GOT3 (cell line): ENCODE measurements at places on chromosomes 5 and 9.

DNA sequence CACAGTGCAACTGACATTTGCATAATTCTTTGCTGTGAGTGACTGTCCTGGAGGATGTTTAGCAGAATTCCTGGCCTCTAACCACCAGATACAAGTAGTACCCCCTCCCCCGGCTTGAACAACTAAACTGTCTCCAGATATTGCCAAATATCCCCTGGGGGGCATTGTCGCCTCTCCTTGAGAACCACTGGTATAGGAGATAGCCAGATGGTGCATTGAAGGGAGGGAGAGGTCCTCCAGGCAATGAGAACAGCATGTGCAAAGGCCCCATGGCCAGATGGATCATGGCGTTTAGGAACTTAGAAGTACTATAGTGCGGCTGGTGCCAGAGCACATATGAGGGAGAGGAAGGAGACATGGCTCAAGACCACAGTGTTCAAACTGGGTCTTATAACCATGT is 18.9 kb upstream of the ORM1 start:
- no peak for DNase-seq

DNA sequence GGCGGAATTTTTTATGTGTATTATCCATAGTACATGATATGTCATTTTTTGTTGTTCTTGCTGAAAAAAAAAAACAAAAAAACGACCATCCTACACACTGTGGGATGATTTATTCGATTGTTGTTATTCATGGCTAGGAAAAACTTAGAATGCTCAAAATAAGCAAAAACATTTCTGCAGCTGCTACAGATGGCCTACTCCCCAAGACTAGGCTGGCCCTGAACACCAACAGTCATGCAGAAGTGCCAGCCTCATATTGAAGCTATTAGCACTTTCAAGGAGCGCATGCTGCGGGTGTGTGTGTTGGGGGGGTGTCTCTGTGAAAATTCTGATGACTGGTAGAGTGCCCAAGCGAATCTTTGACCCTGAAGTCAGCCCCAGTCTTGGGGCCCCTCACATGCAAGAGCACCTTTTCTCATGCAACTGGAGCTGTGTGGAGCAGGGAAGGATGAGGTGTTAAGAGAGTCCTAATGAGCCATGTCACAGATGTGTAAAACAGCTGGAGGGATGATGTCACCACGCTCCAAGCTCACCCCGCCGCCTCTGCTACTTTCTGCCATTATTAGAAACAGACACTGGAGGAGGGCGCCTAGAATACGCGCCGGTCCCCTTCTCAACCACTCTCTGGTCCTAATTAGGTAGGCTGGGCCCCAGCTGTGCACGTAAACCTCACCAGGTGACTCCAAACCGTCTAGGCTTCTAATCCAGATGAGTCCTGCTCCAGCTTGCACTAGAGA is 61.0 kb upstream of the SMIM23 start:
- no peak for DNase-seq

GRCh38 chr5:177496727-177497291 is 595 bp downstream of the PDLIM7 start:
- DNase-seq, result peak; percentile 65

- DNase-seq, result no peak
Measured at GRCh38 chr9:33320568-33321261, 30.4 kb downstream of the NFX1 start.

DNA sequence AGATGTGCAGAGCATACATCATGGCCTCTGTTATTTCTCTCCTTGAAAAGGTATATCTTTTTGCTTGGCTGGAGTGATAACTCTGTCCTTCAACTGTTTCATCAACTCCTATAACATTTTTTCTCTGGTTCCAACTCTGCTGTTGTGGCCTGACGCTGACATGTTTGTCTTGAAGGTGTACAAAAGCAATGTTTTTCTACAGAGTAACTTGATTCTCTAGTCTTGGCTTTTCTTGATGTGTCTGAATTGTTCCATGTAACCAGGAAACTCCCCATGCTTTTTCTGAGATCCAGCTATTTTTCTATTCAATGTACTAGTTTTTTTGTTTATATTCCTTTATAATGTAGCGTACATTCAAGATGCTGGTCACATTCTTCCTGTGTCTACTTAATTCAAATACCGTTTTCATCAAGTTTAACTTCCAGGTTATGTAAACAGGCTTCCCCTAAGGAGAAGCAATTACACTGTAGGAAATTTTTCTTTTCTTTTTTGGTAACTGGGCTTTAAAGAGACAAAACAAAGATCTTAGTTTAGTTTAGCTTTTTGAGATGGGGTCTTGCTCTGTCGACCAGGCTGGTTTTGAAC is 6.7 kb upstream of the CPLANE1 start:
- DNase-seq, result no peak

DNA sequence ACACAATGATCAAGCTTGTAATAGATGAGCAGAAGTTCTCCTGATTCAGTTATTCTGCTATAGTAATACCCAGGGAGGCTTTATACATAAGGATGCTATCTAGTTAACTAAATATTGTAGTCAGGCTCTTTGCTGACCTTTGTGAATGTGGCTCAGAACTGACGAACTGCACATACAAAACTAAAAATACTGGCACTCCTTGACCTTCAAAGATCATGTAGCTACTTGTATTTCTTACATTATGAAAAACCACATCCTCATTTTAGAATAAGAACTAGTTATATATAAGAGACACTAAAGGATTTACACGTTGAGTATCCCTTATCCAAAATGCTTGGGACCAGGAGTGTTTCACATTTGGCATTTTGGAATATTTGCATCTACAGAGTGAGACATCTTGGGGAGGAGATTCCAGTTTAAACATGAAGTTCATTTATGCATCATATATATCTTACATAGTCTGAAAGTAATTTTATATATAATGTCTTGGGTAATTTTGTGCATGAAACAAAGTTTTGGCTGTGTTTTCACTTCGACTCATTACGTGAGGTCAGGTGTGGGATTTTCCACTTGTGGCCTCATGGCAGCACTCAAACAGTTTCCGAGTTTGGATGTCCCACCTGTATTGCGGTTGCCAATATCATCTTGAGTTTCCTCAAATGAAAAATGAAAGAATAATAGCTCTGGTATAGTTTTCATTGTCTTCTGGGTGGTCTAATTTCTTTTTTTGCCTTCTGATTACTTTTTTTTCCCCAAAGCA is 58.4 kb upstream of the FBXL7 start:
- no peak for DNase-seq

DNA sequence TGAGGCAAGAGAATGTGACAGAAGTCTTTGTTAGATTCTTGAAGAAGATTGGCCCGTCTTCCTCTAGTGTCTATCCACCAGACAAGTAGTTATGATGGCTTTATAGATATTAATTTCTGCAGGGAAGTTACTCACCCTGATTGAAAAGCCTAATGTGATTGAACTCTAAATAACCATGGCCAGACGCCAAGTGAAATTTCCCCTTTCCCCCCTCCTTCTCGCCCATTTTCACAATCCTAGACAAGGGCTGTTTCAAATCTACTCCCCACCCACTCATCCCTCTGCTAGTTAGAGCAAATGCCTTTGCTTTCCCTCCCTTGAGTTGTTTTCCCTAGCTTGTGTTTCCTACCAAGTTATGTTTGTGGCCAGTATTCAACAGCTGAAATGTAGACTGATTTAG is 182.5 kb downstream of the TMEM167A start:
- no peak for DNase-seq

GRCh38 chr5:73908846-73909245 is 282.9 kb downstream of the ARHGEF28 start:
- DNase-seq, result no peak

- no peak for DNase-seq
Measured at GRCh38 chr5:173577817-173578216, 38.6 kb downstream of the BOD1 start.

- DNase-seq, result no peak
Measured at GRCh38 chr5:54909911-54910870, 75.2 kb downstream of the ESM1 start.

DNA sequence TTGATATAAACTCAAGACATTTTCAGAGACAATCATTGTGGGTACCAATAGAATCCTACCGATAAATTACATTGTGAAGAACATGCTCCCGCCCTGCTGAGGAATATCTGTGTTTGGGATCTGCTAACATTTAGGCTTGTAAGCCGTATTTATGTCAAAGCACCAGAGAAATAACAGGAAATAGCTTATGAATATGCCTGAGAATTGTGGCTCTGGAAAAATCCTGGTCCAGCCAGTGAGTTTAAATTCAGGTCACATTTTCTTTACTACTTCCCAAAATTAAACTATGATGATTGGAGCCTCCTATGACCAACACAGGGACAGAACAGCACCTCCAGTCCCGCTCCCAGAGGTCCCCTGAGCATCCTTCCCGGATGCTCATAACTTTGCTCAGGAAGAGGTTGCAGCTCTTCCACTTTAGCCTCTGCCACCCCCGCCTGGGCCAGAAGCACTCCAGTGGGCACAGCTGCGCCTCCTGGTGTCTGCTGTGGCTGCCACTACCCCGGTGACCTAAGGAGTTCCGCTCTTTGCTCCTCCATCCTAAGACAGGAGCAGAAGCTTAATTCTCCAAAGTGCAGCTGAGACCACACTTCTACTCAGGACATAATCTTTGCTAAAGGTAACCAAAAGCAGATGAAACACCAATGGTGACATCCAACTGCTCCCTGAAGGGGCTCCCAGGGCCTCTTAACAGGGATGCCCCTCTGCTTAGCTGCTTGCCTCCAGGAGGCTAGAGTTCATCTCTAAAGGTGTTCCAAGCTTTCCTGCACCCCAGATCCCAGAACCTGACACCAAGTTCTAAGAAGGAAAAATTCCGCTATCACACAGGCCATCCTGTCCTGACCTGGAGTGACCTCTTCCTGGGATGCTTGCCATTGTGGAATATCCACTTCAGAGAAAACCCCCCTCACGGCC is 58.8 kb downstream of the SLC1A1 start:
- no peak for DNase-seq

GRCh38 chr9:131530546-131530919 is 530 bp downstream of the UCK1 start:
- no peak for DNase-seq

DNA sequence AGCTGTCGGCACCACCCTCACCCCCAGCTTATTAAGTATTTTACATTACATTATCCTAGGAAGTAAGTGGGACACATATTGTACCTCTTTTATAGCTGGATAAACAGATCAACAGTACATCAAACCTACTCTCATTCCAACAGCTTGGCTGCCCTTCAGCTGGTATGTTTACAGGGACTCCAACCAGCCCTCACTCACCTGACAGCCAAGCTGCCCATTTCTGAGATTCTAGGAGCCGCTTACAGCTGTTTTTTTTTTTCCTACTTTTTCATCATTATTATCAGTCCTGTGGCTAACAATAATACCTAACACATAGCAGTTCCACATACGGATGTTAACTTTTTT is 13.4 kb upstream of the CREBRF start:
- no peak for DNase-seq

DNA sequence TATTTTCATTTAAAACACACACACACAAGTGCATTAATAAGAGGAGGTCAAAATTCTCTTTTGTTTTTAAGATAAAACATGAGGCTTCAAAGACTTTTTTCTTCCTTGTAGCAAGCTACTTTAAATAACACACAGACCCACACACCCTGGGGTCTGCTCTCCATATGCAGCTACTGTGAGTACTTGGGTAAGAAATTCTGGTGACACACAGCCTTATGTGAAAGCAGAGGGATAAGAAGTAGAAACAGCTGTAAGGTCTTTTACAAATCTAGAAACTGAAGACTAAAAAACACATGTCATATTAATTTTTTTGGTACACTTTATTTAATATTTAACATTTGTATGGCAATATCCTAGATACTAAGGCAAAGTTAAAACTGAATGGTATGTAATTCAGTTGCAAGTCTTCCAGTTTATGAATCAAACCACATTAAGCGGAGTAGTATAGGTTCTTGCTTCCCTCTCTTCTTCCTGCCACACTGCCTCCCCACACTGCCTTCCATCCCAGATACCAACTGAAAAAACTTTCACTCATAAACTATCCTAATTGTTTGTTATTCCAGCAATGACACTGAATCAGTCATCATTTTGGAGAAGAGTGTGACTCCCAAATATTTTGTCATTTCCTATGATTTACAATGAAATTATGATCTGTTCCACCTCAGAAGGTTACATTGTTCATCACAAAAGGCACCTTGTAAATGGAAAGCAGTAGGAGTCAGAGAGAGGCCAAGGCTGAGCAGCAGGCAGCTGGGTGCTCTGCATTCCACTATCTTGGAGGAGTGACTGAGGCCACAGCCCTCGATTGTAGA is 92.0 kb downstream of the PLCXD3 start:
- DNase-seq, result no peak

DNA sequence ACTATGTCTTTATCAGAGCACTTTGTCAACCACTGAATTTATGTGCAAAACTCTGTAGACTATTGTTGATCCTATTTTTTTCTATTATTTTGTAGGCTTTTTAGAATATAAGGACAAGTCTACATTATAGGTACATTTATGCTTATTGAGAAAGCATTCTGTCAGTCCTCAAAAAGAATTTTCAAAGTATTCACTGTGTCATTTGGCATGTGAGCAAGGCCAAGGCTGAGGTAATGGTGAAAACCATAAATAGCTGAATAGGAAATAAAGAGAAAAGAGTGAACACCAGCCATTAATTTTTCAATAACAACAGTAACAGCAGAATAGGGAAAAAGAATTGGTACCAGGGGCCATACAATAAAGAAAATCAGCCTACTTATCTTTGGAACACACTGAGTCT is 21.0 kb downstream of the SKIC3 start:
- no peak for DNase-seq

GRCh38 chr5:18325431-18325830 is 691.2 kb downstream of the TAF11L14 start:
- DNase-seq, result no peak

- DNase-seq, result no peak
Measured at GRCh38 chr5:89187883-89188465, 305.0 kb upstream of the MEF2C start.

GRCh38 chr9:71609448-71609830 is 158.9 kb downstream of the CEMIP2 start:
- no peak for DNase-seq

DNA sequence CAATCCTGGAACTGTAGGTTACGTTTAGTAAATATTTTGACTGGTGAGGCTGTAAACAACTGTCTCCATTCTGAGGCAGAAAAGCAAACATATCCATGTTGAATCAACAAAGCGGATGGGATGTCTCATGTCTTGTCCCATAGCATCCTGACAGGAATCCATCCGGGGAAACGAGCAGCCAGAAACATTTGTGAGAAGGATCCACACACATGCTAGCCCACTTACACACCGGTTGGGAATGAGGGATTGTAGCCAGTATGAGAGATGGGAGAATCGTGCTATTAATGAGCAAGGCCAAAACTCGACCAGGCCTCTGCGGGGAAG is 117.5 kb downstream of the FSTL4 start:
- no peak for DNase-seq

DNA sequence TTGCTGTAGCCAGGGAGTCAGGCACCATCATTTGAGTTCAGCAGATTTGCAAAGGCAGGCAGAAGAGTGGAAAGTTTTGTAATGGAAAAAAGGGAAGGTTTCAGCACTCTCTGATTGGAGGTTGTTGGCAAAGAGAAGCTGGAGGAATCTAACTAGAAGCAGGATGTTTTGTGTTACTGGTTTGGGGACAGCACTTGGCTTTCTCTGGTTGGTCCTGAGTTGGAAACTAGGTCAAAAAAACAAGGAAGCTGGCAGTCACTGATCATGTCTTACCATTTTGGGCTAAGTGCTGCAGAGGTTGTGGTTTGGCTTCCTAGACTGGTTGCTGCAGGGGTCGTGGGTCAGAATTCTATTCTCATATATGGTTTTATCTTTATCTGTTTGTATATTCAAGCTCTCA is 189.8 kb downstream of the DRD1 start:
- no peak for DNase-seq

GRCh38 chr5:73654819-73655318 is 28.9 kb downstream of the ARHGEF28 start:
- DNase-seq, result no peak

GRCh38 chr9:136250676-136251075 is 5.1 kb upstream of the QSOX2 start:
- DNase-seq, result no peak

- no peak for DNase-seq
Measured at GRCh38 chr5:156552855-156553358, 225.9 kb downstream of the SGCD start.
